ENCODE measurements at places on chromosomes 3 and 15.

GRCh38 chr3:194082743-194083636, 53.0 kb upstream of the HES1 start:
- DNase-seq: no peak

DNA sequence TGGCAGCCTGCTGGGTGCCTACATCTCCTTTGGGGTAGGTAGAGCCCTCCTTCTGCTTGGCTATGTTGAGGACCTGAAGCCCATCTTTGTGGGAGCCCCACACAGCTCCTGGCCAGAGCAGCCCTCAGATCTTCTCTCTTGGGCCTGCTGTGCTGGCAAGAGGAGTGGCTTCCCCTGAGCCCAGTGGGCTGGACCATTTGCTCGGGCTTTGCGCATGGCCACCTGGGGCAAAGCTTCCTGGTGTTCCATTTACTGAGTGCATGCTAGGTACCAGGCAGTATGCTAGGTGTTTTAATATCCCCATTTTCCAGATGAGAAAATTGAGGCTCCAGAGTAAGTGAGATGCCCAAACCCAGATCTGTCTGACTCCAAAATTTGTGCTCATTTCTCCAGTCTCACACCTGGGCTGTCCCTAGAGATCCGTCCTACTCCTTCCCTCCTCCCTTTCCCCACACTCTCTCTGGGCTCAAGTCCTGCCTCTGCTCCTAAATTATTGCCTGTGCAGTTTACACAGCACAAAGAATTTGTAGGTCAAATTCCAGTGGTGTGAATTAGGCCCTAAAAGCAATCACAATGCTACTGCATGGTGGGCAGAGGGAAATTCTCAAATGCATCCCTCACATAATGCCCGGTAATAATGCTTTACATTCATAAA, 39.7 kb downstream of the SLC28A1 start:
- DNase-seq: no peak

GRCh38 chr3:80618295-80619256, 850.8 kb upstream of the ROBO1 start:
- DNase-seq: no peak

DNA sequence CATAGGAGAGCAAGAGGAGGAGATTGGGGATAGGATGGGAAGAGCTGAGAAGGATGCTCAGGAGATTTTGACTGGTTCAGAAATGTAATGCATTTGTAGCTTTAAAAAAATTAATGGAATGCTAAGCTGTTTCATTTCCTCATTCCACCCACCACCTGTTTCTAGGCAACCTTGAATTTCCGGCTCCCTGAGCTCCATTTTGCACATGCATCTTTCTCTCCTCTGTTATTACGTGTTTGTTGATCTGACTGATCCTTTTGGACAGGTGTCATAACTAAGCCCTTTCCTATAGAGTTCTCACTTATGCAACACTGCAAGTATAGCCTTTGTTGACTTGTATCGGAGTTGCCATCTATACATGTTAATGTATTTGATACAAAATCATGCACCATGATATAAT, 4.3 kb downstream of the TMPRSS7 start:
- no peak for DNase-seq

GRCh38 chr3:24318677-24319287, 175.9 kb downstream of the THRB start:
- no peak for DNase-seq

DNA sequence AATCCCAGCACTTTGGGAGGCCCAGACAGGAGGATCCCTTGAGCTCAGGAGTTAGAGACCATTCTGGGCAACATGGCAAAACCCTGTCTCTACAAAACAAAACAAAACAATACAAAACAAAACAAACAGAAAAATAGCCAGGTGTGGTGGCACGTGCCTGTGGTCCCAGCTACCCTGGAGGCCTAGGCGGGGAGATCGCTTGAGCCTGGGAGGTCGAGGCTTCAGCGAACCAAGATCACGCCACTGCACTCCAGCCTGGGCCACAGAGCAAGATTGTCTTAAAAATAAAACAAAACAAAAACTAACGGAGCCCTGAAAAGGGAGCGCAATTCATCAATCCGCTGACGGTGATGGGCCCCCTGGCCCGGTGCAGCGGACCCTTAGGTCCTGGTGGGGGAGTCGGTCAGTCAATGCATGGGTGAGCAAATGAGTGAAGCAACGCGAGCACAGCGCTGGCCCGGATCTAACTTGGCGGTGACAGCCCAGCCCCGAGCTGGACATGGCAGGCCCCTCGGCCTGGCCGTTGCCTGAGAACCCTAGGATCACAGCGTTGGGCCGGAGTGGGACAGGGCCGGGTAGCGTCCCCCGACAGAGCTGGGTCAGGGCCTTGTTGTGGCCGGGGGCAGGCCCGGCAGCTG, 52.4 kb upstream of the BLM start:
- no peak for DNase-seq

GRCh38 chr15:96304839-96305238, 25.7 kb upstream of the NR2F2 start:
- no peak for DNase-seq

GRCh38 chr3:10956986-10957385, 35.6 kb upstream of the SLC6A1 start:
- no peak for DNase-seq

DNA sequence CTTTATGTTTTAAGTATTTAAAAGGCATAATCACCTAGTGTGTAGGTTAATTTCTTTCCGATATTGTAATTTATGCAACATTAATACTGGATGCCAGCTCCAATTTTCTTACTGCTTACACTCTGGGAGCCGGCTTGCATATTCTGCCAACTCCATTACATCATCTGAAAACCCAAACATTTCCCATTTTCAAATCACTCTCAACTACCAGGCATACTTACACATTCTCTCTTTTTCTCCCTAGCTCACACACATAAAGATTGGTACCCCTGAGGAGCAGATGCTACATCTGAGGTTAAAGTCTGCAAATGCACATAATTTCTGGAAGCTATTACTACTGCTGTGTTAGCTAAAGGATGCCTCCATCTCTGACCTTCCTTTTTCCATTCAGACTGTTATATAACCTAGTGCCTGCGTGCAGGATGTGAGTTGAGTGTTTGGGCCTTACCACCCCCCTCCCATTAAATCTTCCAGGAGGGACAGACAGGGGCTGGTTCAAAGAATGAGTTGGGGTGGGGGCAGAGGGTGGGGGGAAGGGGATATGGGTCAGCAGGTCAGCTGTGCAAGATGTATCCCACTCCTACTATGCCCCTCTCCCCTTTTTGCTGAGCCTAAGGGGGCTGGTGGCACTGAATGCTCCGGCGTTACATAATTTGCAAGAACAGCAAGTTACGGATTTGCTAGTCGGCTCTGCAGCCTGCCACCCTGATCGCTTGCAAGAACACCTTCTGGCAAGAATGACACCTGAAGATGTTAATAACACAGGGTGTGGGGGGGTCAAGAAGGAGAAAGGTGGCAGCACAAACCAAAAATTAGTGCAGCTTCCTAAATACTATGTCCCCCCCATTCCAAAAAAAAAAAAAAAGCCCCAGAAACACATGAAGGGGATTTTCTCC, 2.5 kb downstream of the RORA start:
- no peak for DNase-seq

GRCh38 chr3:72448375-72448823, 399.8 kb downstream of the SHQ1 start:
- DNase-seq: no peak

DNA sequence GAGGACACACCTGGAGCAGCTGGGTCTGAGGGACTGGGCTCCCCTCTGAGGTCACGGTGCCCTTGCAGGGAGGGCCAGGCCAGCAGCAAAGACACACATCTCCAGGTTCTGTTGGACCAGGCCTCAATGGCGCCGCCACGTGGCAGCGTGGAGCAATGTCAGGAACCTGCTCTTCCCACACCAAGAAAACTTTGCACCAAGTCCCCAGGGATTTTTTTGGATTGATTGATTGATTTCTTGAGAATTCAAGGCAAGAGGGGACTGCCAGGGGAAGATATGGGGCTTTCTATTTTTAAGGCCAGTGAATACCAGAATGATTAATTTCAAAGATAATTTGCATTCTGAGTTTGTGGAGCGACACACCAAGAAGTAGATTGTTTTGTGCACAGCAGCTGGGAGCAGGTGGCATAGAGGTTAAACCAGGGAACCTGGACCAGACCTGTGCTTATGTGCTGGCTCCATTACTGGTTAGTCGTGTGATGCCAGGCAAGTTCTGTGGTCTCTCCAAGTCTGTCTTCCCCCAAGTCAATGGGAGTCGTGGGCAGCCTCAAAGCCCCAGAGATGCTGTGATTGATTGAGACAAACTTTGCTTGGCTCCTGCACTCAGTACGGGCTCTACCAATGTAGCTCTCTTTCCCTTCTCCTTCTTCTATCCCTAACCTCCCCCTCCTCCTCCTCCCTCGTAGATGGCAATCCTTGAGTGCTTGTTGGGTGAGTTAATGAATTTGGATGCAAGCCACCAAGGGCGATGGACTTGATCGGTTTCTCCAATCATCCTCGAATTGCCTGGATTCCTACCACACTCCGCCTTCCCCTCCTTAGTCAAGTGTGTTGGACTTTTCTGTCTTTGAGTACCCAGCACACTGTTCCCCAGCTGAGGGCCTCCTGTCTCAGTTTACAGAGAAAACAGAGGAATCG, 96.2 kb upstream of the TRPM1 start:
- peak; percentile 6 for DNase-seq

DNA sequence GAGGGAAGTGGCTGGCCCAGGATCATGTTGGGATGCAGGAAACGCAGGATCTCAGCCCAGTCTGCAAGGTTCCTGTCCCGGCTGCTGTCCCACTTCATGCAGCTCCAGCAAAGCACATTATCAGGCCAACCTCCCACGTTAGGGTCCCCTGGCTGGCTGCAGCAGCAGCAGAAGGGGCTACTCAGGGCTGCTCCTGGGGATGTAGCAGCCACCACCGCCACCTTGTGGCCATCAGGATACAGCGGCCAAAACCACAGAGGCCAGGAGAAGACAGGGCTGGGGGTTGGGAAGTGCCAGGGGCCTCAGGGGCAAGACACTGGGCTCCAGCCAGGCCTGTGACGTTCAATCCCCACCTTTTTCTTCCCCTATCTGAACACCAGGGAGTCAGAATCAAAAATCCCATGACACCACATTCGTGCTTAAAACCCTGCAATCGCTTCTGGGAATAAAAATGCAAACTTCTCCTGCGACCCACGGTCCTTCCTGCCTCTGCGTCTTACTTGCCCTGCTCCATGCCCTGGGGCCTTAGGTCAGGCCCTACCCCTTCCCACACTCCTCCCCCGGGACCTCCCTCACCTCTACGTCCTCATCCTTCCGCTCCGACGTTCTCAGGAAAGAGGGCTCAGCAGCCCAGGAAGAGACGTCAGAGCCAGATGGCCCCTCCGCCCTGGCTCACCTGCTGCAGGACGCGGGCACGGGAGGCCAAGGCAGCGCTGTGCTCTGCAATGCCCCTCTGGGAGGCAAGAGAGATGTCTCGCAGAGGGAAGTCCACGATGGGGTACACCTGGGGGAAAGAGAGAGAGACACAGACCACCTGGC, 21.5 kb downstream of the SSUH2 start:
- DNase-seq: no peak

DNA sequence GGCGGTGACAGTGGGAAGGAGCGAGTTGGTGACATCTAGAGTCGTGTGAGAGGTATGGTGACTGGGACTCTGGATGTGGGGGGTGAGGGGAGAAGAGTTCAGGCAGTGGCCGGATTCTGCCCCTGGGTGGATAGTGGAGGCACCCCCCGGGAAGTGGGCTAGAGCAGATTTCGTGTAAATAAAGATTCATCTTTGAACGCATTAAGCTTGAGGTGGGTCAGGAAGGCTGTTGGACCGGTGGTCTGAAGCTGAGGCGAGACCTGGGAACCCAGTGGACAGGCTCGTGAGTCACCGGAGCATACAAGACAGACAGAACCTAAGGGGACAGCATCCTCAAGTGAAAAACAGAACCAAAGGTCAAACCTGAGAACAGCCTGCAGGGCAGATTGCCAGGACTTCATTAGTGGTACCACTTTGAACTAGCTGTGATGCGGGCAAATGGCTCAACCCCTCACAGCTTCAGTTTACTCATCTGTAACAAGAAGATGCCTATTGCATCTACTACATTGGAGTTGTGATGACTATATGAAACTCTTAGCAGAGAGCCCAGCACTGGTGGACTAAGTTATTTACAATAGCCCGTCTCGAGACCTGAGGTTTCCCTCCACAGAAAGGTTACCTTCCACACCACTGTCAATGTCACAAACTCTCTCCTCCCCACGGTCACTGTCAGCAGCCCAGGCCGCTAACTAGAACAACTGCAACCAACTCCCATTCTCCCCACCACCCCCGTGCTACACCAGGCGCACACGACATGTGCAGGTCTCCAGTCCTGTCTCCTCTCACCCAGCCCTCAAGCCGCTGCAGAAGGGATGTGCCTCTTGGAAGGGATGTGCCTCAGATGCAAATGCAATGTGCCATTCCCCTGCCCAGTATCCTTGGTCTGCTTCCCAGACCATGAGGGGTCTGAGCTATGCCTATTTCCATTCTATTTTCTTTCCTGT, 901 bp upstream of the CLN6 start:
- DNase-seq: no peak

- DNase-seq: no peak
These were observed 267.8 kb upstream of the CNTN4 start for GRCh38 chr3:1830851-1831250.

- no peak for DNase-seq
These were observed 269.4 kb upstream of the TTC14 start for GRCh38 chr3:180332608-180333007.
